ENCODE measurements at places on chromosomes 4 and X.

DNA sequence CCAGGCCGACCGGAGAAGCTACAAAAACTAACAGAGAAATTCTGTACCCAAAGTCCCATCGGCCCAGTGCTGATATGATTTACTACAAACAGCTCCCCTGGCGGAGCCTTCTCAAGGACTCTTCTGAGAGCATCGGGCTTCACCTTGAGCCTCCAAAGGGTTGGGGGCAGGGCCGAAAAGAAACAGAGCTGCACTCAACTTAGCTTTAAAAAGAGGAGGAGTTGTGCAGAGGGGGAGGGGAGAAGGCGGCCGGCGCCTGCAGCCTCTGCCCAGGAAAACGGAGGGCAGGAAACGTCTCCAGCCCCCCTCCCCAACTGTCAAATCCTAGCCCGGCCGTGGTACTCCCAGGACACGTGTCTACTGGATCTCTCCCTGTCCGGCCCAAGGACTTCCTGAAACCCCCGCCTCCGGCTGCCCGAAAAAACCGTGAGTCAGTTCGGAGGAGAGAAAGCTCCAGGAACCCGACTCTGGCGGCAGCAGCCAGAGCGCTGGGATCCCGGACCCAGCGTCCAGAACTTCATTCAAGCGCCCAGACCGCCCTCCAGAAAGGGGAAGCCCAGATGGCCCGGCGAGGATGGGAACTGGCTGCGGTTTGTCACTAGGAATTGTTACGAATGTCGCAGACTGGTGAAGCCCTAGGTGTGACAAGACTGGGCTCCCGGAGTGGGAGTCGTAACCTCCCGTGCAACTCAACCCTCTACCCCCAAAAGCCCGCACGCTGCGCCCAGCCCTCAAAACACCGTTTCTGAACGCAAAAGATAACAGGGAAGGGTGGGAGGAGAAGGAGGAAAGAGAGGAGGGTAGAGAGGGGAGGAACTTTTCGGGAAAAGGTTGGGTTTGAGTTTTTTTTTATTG is 973 bp downstream of the ADAMTS3 start:
- DNase-seq = peak; percentile 8

DNA sequence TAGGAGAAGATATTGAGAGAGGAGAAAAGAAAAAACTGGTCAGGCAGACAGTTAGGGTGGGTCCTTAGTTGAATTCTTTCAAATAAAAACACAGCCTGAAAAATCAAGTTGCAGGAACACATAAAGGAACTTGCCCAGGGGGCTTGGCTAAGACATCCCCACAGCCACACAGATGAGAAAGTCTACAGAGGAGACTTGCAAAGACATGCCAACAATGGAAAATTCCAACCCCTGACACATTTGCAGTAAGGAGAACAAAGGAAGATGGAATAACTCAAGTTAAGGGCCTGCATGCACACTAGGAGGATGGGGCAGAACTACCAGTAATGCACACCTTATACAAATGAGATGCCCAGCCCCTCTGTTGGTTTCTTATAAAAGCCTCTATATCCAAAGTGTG is 197.6 kb downstream of the CPXCR1 start:
- no peak for DNase-seq

- DNase-seq = no peak
Measured at GRCh38 chr4:182309877-182310276, 66.7 kb downstream of the TENM3 start.

- DNase-seq = no peak
Measured at GRCh38 chr4:42397635-42398170, 415 bp downstream of the SHISA3 start.

DNA sequence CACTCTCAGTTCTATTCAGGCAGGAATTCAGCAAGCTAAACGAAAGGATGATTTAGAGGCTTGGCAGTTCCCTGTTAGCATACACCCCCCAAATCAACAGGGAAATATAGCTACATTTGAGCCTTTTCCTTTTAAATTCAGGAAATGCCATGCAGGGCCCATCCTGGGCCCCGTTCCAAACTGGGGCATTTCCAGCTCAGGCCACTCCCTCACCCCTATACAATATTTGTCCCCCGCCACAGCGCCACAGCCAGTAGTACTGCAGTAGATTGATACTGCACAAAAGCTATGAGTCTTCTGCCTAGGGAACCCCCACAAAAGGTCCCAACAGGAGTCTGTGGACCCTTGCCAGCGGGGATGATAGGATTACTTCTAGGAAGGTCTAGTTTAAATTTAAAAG is 102.0 kb upstream of the MAPK10 start:
- DNase-seq = no peak

- DNase-seq = no peak
Measured at GRCh38 chr4:175656649-175657048, 155.4 kb downstream of the GPM6A start.

DNA sequence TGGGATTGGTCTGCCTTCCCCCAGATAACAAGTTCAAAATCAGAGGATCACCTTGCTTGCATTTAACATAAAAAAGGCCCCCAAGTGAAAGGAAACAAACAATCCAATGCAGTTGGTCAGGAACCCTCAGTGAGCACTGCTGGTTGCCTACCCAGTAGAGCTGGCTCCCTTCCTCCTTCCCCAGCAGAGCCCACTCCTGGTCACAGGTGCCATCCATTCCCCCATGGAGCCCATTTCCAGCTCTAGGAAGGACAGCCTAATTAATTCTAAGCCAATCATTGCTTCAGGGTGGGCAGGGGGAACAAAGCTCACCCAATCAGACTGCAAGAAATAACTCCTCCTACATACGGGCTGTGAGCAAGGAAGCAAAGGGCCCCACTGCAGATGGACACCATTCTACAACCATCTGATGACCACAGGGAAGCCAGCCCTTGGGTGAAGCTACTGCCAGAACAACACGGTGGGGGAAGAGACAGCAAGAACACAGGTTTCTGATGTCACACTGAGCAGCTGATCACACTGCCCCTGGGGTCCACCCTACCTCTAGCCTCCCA is 86.5 kb downstream of the SH3KBP1 start:
- DNase-seq = no peak

DNA sequence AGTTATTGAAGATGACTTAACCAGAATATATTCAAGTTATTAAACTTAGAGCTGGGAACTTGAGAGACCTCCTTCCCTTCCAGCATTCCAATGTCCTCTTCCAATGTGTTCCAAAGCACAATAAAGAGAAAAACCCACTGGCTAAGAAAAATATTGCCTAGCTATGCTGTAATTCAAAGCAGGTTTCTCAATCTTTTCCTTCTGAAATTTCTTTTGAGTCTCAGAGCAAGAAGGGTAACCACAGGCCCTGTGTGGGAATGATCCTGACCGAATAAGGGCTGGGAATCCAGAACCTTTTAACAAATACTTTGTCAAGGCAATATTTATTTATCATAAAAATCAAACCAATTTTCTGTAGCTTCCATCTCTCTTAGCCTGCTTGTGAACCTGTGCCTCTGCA is 150.7 kb upstream of the SFRP2 start:
- no peak for DNase-seq

DNA sequence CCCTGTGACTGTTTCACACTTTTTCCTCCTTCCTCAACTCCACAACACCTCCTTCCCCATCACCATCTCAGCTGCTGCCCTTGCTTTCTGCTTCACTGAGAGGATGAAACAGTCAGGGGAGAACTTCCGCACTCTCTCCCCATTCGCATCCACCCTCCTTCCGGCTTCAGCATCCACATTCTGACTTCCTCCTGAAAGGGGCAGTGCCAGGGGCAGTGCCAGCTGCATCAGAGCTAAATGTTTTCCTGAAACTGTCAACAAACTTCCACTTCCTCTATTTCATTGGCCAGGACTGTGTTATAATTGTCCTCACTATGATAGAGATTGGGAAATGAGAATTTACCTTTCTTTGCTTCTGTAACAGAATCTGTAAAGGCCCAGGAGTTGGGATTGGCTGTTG is 18.2 kb upstream of the RASL11B start:
- DNase-seq = no peak

GRCh38 chrX:118971552-118971951 is 2.9 kb upstream of the LONRF3 start:
- DNase-seq = no peak

GRCh38 chr4:20181926-20182325 is 69.8 kb upstream of the SLIT2 start:
- no peak for DNase-seq

GRCh38 chr4:8112036-8112576 is 46.5 kb downstream of the ABLIM2 start:
- no peak for DNase-seq

- DNase-seq = no peak
Measured at GRCh38 chr4:54908763-54909162, 216.6 kb downstream of the KDR start.

DNA sequence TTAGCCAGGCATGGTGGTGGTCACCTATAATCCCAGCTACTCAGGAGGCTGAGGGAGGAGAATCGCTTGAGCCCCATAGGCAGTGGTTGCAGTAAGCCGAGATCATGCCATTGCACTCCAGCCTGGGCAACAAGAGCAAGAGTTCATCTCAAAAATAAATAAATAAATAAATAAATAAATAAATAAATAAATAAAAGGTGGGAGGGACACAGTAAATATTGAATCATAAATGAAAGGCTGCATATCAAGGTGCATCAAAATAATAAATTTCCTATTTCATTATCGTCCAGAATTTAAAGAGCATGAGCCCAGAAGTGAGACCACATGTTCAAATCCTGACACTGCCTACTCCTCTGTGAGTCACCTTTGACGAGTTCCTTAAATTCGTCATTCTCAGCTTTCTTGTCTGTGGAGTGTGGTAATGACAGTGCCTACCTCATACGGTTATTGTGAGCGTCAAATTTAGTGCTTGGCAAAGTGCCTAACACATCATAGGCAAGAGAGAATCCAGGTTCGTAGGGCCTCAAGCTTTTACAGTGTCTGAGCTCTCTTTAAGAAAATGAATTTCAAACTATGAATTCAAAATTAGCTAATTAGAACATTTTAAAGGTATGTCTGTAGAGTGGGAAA is 49.9 kb downstream of the IL15 start:
- peak; percentile 26 for DNase-seq

- DNase-seq = no peak
Measured at GRCh38 chrX:42054256-42054655, 130.9 kb upstream of the CASK start.

GRCh38 chrX:19487520-19488200 is 27.6 kb downstream of the MAP3K15 start:
- no peak for DNase-seq

DNA sequence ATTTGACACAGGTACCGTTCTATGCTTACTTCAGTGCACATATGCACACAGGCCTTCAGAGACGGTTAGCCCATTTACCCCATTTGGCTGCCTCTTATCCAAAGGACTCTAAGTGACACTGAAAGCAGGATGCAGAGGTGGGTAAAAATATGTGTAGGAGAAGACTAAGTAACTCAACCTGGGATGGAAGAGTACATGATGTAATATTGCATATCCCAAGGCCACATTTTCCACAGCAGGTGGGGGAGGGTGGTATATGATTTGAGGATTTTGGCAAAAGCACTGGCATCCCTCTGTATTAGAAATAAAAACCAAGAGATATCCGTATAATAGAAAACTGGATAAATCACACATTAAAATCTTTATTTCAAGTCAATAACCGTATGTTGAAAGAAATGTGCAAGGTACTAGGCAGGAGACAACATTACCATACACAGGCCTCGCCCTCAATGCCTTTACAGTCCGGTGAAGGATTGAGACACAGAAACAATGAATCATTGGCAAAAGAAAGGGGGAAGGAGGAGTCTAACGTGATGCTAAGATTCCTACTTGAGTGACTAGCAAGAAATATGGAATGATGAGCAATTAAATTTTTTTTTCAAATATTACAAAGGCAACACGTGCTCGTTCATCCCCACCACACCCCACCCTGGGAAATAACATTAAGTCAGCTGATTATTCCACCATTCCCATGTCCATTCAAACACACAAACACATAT is 161.0 kb upstream of the RASGEF1B start:
- peak; percentile 97 for DNase-seq

- no peak for DNase-seq
Measured at GRCh38 chrX:20511792-20512191, 245.1 kb upstream of the RPS6KA3 start.

DNA sequence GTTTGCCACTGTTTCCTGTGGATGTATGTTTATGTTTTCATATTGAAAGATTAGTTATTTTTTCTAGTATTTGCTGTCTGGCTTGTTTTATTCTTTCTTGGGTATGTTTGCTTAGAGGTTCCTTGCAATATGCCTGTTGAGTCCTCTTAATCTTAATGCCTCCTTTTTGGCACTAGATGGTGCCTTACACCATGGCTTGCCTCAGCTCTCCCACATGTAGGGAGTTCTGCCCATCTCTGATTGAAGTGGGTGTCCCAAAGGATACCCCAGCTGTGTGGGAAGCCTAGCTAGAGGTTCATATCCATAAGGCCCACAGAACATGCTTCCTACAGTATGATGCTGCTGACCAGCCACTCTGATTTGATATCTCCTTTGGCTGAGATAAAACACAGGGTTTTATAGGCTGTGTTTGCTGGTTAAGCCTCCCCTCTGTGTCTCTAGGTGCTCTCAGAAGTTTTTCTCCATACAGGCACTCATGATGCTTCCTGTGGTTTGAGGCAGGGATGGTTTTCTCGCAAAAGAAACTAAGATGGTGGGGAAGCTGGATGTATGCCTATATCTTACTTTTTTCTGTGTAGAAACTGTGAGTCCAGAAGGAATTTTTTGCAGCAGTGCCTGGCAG is 162.4 kb downstream of the ASB9 start:
- no peak for DNase-seq

GRCh38 chrX:24063488-24063887 is 8.7 kb downstream of the EIF2S3 start:
- no peak for DNase-seq

- DNase-seq = no peak
Measured at GRCh38 chr4:188727746-188728145, 588.5 kb downstream of the TRIML1 start.

DNA sequence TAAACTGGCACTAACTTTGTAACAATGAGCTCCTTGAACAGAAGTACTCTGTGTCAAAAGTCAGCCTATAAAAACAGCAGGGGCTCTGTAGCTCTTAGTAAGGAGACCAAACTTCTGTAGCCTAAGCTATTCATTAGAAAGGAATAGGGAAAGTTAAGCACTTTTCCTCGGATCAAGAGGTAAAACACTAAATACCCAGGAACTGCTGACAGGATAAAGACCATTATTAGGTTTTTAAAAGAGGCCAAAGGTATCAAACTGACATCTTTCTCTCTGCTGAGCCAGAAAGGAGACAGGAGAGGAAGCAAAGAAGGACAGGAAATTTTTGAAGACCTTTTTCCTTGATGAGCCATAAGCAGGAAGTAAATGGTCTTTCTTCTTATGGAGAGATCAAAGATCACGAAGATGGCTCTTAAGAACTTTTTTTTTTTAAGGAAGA is 31.9 kb downstream of the ANAPC10 start:
- no peak for DNase-seq

GRCh38 chr4:80033581-80033980 is 39.4 kb downstream of the ANTXR2 start:
- DNase-seq = no peak

DNA sequence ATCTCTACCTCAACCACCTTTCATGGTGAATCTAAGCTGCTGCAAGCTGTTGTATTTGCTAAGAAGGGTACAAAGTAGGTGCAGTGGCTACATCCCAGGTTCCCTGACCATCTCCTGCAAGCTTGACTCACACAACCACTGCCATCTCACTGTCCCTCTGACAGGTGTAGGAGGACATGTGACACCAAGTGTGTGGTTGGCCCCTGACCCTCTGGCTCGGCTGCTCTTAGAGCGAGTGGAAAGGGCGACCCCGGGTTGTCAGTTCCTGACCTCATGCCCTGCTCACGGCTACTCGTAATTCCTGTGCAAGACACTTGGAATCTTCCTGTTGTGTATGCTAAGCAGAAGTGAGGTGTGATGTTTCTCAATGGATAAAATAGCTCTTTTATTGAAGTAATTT is 184.4 kb downstream of the DCLK2 start:
- no peak for DNase-seq
